Globus pallidus (tissue), 1 donor: ENCODE measurements at places on chromosomes 4 and X.

- DNase-seq, result no peak
These were observed 36.7 kb downstream of the PSAPL1 start for GRCh38 chr4:7398104-7398423.

GRCh38 chr4:37889849-37890800, 759 bp upstream of the TBC1D1 start:
- DNase-seq, result peak; percentile 36

GRCh38 chrX:112164420-112164819, 81.8 kb upstream of the TRPC5 start:
- DNase-seq, result no peak

DNA sequence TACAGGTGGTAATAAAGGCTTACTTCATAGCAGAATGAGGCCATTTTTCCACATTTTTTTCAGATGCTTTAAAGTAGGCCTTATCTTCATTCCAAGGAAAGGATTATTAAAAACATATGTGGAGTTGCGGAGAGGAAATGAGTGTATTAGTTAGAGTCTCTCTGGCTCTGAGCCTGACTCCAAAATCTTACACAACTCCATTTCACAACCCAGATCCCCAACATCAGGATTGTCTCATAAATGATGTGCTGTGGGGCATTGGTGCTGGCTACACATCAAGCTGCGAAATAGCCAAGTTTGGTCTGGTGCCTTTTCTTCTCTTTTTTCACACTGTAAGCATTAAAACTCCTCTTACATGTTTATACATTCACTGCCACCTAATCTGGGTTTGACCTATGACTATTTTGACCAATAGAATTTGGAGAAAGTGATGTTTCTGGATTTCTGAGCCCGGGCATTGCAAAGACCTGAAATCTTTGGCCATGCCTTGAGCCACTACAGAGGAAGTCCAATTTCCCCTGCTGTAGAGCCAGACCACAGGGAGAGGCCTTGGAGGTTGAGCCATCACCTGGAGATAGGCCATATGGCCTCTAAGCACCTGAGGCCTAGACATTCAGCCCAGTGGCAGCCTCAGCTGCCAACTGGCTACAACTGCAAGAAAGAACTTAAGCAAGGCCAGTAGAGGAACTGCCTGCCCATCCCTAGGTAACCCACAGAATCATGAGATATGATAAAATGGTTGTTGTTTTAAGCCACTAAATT, 16.7 kb upstream of the SOD3 start:
- DNase-seq, result no peak

GRCh38 chr4:141240671-141241070, 20.0 kb downstream of the ZNF330 start:
- DNase-seq, result no peak

DNA sequence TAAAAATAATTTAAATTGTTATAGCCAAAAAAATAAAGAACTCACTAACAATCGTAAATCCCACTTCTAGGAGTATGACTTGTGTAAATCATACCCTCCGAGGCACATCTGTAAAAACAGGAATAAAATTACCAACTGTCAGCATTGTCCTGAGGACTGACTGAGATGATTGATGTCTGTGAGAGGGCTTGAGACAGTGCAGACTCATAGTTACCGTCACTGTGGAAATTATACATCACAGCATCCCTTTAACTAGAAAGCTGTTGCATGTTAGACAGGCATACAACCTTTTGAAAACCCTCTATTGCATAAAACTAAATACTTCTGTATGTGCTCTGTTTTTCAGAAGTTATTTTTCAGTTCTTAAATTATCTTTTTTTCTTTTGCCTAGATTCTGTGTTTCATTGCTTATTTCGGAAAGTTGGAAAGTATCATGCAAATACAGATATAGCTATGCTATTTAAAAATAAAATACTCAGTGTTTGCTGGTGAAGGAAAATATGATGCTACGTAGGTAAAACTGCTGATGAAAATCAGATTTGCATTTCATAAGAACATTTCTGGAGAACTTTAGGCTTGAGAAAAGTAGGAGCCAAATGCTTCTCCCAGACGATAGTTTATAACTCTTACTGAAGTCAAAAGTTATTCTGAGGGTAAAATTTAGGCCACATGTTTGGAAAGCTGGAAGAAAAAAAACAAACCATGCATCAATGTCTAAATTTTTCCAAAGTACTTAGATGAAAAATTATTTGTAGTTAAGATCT, 13.6 kb upstream of the RBPJ start:
- no peak for DNase-seq

- DNase-seq, result peak; percentile 5
These were observed 840 bp upstream of the RPL34 start for GRCh38 chr4:108619372-108620100.

DNA sequence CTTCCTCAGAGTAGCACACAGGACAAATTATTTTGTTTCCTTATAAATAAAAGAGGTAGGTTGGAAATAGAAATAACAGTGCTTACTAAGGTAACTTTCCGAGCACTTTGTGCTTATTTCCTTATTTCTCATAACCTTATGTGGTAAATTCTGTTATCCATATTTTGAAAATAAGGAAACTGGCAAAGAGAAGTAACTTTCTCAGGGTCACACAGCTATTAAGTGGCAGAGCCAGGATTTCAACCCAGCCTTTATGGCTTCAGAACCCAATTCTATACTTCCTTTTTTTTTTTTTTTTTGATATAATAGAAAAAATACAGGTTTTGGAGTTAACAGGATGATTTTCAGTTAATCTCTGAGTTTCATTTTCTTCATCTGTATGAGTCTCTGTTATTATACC, 3.3 kb downstream of the UTP3 start:
- no peak for DNase-seq

DNA sequence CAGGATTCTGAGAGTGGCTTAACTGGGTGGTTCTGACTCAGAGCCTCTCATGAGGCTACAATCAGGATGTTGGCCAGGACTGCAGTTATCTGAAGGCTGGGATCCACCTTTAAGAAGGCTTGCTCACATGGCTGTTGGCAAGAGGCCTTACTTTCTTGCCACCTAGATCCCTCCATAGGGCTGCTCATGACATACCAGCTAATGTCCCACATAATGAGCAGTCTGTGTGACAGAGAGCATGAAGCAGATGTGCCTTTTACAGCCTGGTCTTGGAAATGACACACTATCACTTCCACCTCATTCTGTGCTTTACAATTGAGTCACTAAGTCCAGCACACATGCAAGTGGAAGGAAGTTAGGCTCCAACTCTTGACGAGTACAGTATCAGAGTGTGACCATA, 4.3 kb upstream of the RBM3 start:
- no peak for DNase-seq

DNA sequence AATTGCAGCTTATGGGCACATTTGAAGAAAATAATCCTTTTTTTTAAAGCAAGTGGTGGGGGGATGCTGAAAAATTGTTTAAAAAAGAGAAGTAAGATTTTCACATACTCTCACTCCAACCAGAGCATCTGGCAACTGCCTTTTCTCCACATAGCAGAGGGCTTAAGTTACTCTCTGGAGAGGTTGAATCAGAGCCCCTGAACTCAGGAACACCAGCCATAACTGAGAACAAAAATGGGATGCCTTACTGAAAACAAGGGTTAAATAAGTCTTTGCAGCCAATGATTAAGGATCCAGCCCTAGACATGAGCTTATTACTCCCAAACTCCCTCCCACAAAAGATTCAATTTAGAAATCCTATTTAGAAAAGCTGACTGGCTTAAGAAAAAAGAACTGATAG, 27.5 kb downstream of the CASK start:
- DNase-seq, result no peak

GRCh38 chrX:9927698-9928482, 39.3 kb upstream of the CLDN34 start:
- peak; percentile 68 for DNase-seq

DNA sequence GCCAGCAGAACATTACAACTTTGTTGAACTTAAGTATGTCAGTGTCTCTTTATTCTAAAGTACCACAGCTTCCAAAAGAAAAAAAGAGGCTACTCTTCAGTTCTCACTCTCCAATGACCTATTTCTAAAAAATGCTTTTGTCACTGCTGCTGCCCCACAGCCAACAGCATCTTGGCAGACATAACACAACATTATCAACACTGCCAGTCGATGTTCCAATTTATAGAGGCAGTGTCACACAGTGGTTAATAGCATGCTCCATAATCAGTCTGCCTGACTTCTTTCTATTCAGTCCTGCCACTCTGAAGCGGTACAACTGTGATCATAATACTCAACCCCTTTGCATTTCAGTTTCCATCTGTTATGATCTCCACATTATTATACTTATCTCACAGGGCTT, 69.2 kb downstream of the PLS3 start:
- no peak for DNase-seq

DNA sequence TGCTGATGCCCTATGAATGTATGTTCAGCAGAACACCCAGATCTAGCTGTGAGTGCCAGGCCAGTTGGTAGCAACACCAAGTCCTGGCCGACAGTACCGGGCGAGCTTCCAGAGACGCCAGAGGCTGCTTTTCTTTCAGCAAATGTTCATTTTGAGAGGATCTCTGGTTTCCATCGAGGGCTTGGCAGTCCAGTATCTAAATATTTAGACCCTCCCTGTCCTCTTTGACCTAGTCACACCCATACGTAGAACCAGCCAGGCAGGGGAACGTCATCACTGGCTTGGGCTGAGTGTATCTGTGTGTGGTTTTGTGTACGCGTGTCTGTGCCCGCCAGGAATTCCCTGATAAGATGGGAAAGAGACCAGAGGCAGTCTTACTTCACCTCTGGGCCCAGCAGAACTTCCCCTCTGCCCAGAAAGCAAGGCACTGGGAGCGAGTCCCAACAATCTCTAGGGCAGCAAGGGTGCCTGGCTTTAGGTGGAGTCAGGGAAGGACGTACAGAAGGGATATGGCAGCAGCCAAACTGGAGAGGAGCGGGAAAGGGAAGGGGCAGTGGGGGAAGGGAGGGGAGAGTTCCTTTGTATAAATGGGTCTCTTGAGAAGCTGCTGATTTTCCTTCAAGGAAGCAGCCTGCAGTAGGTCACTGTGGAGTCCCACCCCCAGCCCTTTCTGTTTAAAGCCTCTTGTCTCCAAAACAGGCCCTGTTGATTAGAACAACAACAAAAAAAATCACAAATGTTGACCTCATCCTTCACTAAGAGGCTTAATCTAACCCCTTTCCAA, 15.0 kb upstream of the ELF4 start:
- peak; percentile 37 for DNase-seq

DNA sequence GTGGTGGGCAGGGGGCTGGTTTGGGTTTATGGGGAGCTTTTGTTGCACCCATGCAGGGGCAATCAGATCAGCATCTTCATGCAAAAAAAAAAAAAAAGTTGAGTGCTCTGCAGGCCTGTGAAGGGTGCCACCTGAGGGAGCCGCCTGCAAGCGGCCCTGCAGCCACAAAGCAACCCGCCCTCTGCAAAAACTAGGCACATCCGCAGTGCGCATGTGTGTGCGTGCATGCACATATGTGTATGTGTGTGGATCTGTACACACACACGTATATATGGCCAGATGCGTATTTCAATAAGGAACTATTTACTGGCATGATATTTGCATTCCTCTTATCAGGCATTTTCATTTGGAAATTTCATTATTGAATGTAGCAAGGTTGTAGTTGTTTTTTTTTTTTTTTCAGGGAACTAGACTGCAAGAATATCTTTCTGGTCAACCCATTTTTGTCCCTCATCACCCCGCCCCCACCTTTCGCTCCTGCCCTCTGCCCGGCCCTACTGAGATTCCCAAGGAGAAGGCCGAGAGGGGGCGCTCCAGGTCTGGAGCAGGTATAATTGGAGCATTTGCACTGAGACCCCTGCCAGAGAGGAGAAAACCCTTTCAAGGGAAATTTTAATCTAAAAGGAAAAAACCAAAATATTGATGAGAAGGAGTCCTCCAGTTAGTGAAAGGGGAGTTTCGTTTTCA, 18.1 kb downstream of the CCNQ start:
- no peak for DNase-seq

- DNase-seq, result no peak
These were observed 11.7 kb upstream of the TCEAL9 start for GRCh38 chrX:103344606-103345005.

DNA sequence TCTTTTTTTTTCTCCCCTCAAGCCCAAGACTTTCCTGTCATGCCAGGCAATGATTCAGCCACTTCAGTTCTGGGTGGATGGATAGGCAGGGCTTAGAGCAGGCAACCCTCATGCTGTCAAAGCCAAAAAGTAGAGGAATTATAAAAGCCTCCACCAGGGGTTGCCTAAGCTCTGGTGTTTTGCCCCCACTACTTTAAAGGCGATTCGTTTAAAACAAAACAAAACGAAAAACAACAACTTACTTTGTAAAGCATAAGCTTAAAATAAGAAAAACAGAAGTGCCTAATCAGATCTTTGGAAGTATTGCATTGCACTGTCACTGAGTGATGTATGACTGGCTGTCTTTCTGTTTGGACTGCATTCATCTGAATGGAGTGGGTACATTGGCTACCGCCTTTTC, 5.3 kb upstream of the IDS start:
- no peak for DNase-seq

DNA sequence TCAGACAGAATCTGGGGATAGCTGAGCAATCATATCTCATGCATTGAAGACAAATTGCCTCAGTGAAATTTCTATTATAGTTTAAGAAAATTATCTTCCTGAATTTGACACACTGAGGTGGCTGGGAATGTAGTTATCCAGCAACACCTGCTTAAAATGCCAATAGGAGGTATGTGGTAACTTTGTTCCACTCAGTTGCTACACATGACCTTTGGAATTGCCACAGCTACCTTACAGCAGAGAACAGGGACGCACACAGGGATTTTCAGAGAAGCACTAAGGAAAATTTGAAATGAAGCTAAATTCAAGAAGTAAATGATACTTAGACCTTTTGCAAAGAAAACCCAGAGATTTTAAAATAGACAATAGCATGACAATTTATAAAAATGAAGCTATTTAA, 264.6 kb downstream of the IL1RAPL1 start:
- no peak for DNase-seq

DNA sequence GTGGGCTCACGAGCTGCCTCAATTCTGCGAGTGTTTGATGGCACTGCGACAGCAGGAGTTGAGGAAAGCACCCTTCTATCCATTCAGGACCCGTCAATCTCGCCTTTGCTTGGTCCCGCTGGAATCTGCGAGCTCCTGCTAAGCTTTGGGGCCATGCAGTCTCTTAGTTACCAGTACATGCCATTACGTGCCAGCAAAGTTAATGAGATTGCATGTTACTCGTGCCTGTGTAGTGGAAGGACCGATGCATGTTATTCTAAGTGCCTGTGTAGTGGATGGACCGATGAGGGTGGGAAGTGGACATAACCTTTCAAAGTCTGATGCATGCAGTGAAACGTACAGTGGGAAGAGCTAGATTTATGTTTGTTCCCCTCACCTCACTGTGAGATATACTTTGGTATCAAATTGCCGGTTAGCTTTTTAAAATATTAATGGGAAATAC, 569 bp downstream of the RPS3A start:
- DNase-seq, result no peak

DNA sequence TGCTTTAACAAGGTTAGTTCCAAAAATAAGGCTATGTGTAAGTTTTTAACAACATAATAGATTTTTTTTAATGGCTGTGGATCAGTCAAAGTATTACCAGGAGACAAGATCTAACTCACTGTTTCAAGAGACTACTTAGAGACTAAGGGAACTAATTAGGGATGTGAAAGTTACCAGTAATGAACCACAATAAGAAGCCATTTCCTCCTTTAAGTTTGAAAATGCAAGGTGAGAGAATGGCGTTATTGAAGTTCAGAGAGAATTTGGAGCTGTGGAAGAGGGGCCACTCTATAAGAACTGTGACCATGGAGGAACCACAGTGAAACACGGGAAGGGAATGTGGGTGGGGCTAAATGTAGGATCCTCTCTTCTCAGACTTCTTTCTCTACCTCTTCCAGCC, 624.2 kb downstream of the GLUD2 start:
- DNase-seq, result no peak

GRCh38 chrX:43870758-43871419, 11.4 kb downstream of the MAOB start:
- no peak for DNase-seq

- peak; percentile 80 for DNase-seq
These were observed 45.5 kb downstream of the TMEM144 start for GRCh38 chr4:158255727-158256324.
